ENCODE measurements at places on chromosomes 4 and X.
A peak's percentile ranks its signal among the peaks of the same experiment; 100 is the strongest.

GRCh38 chr4:182538031-182538430 lies 294.8 kb downstream of the TENM3 start:
- no peak for DNase-seq

DNA sequence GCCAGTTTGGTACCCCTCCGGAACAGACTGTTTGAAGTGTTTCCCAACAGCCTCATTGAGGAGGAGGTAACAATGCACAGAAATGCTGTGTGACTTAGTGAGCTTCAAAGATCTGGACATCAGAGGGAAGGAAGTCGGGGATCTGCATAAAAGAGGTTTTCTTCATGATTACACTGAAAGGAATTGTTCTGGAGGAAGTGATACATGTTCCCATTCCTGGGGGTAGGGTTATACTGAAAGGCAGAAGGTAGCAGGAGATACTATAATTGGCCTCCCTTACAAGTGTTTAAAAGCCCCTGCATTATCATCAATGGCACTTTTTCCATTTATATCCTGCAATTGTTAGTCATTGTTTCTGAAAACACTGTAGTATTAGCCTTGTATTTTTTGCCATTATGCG lies 94.0 kb upstream of the DKK2 start:
- no peak for DNase-seq

- peak; percentile 51 for DNase-seq
These were observed 51.6 kb upstream of the SETD7 start for GRCh38 chr4:139607502-139608060.

DNA sequence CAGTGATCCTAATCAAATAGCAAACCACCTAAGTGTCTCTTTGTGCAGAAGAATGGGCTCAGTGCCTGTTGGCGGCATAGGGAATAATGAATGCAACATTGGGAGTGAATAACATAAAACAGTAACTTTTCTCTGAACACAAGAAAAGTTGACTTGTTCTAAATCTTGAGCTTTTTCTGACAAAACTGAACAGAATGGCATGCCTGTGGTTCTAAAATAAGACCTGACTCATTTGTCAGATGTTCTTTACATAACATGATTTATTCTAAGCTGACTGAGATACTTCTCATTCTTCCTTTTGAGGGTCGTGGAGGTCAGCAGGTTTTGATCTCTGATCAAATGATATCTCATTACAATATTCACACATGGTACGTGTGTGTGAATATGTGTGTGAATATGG lies 165.4 kb upstream of the WDR1 start:
- DNase-seq = no peak

- DNase-seq = no peak
These were observed 1.8 kb downstream of the CCNQ start for GRCh38 chrX:153596981-153597750.

All from retinal pigment epithelial cell (primary cell).